ENCODE measurements at places on chromosomes 2 and 18. TPM values are rescaled to one million over a fixed set of nuclear protein-coding genes. Genes with fewer than 3 reads are reported as not detected.

Gene PID1
- total RNA-seq: 46.2 TPM

Gene RPRM
- total RNA-seq: 95.9 TPM

Gene PSTPIP2
- 1.6 TPM for total RNA-seq

Gene RAD51AP2
- 0.47 TPM for total RNA-seq

Gene ERBB4
- total RNA-seq: 127 TPM

Gene TEKT4
- 0.31 TPM for total RNA-seq

Gene HOXD10
- not detected for total RNA-seq

Gene KCNF1
- total RNA-seq: 13.3 TPM

Gene VWC2L
- 20.9 TPM for total RNA-seq

Gene SCN9A
- total RNA-seq: 121 TPM

Gene IHH
- total RNA-seq: 0.16 TPM

Gene GALNT14
- 4.7 TPM for total RNA-seq

Gene FZD7
- 7.0 TPM for total RNA-seq

Gene ARHGAP25
- 2.0 TPM for total RNA-seq

Gene BUB1
- total RNA-seq: 7.8 TPM

Gene EDAR
- total RNA-seq: not detected

Gene STPG4
- total RNA-seq: 0.78 TPM

Gene SPHKAP
- 21.2 TPM for total RNA-seq

Gene PLGLB1
- total RNA-seq: 6.2 TPM

- DNase-seq: no peak
Observed at GRCh38 chr18:30280861-30281470, 761.6 kb downstream of the DSC3 start.

DNA sequence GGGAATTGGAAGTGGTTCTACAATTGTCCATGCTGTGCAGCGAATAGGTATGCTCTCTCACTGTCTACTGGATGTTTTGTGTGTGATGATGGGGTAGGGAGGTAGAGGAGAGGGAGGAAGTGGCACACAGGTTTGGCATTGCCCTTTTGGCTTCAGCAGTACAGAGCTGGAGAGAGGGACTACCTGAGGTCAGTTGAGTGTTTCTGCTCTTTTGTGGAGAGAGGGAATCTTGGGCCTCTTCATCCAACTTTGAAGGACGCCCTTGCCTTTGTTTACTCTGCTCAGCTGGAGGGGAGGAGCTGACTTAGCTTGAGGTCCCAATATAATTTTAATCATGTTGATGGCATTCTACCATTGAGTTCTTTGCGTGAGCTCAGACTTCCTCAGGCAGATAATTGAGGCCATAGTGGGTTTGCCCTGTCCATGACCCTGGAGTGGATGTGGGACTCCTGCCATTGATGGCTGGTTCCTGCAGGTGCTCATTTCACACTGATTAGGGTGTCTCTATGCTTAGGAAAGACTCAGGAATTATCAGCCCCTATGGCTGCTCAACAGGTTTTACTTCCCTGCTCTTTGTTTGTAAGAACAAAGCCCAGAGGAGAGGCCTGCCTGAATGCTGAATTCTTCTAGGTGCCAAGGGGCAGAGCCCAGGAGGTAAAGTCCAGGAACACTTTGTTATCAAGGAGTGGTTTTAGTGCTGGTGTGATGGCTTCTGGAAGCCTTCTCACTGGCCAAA lies 7.2 kb downstream of the RPIA start:
- DNase-seq: no peak

GRCh38 chr2:164967361-164967760 lies 12.0 kb upstream of the SLC38A11 start:
- no peak for DNase-seq

- DNase-seq: no peak
Observed at GRCh38 chr2:162126111-162126519, 25.9 kb downstream of the GCG start.

DNA sequence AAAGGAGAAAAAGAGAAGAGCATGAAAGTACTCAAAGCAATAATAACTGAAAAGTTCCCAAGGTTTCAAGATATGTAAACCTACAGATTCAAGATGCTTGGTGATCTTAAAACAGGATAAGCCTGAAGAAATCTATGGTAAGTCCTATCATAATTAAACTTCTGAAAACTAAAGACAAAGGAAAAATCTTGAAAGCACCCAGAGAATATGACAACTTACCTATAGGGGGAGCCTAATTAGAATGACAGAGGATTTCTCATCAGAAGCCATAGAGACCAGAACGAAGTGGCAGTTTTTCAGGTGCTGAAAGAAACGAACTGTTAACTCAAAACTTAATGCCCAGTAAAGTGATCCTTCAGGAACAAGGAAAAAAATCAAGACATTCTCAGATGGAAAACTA lies 59.7 kb downstream of the XDH start:
- DNase-seq: no peak

DNA sequence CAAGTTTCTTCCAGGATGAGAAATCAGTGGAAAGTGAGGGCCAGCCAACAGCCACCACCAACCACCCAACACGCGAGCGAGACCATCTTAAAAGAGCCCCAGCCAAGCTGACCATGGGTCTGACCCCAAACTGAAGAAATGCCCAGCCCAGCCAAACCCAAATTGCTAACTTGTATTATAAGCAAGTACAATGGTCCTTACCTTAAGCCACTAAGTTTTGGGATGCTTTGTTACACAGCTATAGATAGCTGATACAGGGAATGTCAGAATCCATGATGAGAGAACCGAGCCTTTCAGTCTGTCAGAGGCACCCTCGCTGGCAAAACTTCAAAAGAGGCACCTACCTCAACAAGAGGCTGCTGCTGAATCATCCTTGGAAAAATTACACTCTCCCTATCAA lies 17.0 kb downstream of the STK39 start:
- DNase-seq: no peak

DNA sequence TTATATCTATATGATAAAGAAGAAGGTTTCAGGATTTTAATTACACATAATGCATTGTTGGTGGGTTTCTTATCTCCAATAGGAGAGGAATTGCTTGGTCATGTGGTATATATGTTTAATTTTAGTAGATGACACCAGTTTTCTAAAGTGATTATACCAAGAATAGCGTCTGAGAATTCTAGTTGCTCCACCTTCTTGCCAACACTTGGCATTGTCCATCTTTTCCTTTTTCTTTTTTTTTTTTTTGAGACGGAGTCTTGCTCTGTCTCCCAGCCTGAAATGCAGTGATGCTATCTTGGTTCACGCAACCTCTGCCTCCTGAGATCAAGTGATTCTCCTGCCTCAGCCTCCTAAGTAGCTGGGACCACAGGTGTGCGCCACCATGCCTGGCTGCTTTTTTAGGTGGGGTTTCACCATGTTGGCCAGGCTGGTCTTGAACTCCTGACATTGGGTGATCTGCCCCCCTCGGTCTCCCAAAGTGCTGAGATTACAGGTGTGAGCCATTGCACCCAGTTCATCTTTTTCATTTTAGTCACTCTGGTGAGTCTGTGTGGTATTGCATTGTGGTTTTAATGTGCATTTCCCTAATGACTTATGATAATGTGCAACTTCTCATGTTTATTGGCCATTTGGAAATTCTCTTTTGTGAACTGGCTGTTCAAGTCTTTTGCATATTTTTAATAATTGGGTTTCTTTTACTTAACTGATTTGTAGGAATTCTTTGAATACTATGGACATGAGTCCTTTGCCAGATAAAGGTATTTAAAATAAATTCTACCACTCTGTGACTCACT lies 37.3 kb upstream of the ZNF512 start:
- DNase-seq: no peak

DNA sequence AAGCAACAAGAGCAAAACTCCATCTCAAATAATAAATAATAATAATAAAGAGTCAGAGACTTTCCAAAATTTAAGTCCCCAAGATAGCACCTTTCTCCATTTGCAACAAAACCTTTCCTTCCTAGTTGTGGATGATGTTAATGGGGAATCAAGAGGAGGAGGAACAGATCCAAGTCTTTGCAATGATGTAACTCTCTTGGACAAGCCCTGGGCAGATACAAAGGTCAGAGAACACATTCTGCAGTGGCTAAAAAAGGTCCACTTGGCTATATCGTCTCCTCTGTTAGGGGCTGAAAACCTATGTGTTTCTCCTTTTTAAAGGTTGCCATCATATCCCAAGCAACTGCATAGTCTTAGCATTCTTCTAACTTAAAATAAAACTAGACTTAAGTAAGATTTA lies 151.1 kb downstream of the TMEM163 start:
- no peak for DNase-seq

- DNase-seq: no peak
Observed at GRCh38 chr2:161946489-161947107, 127.4 kb downstream of the DPP4 start.

DNA sequence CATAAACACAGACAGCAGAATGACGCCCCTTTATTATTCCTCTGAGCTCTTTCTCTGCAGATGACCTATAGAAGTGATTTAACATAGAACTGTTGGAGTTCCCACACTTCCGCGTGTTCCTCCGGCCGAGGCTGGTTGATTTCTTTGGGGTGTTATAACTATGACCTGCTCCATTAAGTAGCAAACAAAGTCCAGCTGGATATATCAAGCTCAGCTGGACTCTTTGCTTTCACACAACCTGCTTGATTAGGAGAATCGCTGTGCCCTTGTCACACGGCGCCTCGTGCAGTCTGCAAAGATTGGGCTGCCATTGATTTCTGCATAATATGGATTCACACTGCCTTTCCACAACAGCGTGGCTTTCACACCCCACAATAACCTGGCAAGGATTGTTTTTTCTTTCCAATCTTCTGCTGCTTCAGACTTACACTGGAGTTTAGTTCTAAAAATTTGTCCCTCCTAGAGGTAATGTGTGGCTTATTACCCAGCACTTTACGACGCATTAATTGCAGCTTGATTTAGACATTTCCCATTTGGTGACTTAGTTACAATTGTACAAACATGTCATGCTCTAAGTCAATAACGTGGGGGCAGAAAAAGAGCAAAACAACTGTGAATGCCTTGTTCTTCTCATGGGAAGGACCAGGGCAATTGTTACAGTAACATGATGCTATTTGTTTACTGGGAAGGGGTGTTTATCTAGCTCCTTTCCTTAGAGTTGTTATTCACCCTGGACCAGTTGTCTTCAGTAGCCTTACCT lies 485.7 kb downstream of the TXNL1 start:
- no peak for DNase-seq

GRCh38 chr2:134372611-134373131 lies 118.8 kb downstream of the MGAT5 start:
- DNase-seq: peak; percentile 46

DNA sequence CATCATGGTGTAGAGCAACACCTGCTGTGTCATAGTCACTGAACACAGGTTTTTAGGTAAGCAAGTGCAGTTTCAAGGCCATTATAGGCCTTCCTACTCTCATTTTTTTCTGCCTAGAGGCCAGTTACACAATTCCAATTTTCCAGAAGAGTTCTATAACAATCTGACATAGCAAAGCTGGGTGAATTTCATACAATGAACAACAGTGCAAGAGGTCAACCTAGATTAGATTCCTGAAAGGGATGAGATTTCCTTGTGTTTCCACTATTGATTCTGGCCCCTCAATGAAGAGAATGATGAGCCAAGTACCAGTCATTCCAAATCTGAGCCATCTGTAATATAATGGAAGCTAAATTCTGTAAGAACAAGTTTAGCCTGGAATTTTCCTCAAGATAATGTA lies 15.3 kb upstream of the CD28 start:
- DNase-seq: no peak

DNA sequence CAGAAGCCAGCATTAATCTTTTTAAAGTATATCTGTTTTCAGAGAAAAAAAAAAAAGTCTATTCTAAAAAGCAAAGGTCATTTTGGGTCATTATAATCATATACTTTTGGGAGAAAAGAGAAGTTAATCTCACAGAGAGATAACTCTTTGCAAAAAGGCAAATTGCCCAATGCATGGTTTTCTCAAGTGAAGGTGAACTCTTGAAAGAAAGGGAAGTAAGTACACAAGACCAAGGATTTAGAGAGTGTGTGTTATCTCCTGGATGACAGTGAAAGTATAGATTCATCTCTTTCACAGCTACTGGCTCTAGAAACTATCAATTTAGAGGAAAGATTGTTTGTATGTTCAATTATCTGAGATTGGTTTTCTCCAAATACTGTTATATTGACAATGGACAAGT lies 151.4 kb downstream of the CD8B2 start:
- no peak for DNase-seq

DNA sequence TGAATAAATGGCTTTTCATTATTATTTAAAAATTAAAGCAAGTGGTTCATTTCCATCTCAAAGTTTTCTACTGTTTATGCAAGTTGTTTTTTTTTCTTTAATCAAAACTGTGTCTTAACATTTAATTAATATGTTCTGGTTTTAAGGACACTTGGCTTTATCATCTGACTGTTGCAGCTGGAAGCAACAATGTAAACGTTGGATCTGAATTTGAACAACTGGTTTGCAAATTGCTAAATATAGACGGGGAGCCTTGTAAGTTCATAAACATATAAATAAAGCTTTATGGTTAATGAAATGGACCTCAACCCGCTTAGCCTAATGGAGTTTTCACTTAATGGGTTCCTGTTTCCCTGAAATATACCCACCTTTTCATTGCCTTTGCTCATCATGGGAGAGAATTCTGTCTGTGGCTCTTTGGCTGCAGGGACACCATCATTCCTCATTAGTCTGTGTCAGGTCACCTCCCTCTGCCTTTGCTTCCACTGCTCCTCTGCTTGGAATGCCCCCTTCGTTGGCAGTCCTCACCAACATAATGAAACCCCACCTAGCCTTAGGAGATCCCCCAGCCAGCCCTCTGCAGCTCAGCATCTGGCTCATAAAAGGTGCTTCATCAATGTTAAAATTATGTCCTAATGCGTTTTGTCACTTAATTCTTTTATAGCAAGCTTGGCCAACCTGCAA lies 44.2 kb upstream of the DYNC2LI1 start:
- no peak for DNase-seq

- no peak for DNase-seq
Observed at GRCh38 chr2:196452758-196453157, 186.8 kb upstream of the CCDC150 start.

DNA sequence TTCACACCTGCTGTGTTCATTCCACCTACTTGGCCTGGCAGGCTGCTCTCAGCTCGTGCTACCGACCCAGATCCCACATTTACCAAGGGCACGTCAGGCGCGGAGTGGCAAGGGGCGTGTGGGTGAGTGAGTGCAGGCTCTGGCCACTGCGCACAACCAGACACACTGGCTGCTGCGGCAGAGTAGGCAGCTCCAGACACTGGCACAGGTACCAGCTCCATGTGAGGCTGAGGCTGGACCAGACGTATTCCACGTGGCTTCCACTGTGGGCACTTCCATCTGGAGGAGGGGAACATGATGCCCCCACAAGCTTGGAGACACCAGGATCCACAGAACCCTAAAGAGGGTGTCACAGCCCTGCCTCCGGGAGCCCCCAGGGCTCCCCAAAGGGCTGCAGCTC lies 74.6 kb upstream of the ZNF804A start:
- DNase-seq: no peak

GRCh38 chr2:154655499-154655898 lies 43.0 kb upstream of the KCNJ3 start:
- no peak for DNase-seq

All from occipital lobe (tissue), 3 donors.